ENCODE measurements at places on chromosomes 16 and 17. TPM values are rescaled to one million over a fixed set of nuclear protein-coding genes. Genes with fewer than 3 reads are reported as not detected.

- no peak for DNase-seq
Measured at GRCh38 chr17:64779376-64780095, 117.4 kb upstream of the SMURF2 start.

Gene HS3ST2
- total RNA-seq, result 1.1 TPM

- peak; percentile 66 for DNase-seq
Measured at GRCh38 chr16:1773703-1774447, 941 bp upstream of the MRPS34 start.

- DNase-seq, result no peak
Measured at GRCh38 chr17:10729334-10730193, at the start of gene TMEM220. Gene TMEM220 (minus strand): TSS chr17:10730023. CDS start chr17:10729851, 172 bp downstream.

- DNase-seq, result no peak
Measured at GRCh38 chr17:75892556-75893224, 4.1 kb downstream of the TRIM65 start.

DNA sequence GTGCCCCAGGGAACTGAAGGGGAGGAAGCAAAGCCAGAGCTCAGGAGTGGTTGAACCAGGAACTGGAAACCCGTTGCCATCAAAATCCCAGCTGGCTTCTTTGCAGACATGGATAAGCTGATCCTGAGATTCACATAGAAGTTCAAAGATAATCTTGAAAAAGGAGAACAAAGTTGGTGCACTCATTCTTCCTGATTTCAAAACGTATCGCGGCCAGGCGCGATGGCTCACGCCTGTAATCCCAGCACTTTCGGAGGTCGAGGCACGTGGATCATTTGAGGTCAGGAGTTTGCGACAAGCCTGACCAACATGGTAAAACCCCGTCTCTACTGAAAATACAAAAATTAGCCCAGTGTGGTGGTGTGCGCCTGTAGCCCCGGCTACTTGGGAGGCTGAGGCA is 7.1 kb downstream of the RAP1GAP2 start:
- DNase-seq, result no peak

GRCh38 chr16:25192096-25192495 is 24.7 kb upstream of the AQP8 start:
- DNase-seq, result no peak

DNA sequence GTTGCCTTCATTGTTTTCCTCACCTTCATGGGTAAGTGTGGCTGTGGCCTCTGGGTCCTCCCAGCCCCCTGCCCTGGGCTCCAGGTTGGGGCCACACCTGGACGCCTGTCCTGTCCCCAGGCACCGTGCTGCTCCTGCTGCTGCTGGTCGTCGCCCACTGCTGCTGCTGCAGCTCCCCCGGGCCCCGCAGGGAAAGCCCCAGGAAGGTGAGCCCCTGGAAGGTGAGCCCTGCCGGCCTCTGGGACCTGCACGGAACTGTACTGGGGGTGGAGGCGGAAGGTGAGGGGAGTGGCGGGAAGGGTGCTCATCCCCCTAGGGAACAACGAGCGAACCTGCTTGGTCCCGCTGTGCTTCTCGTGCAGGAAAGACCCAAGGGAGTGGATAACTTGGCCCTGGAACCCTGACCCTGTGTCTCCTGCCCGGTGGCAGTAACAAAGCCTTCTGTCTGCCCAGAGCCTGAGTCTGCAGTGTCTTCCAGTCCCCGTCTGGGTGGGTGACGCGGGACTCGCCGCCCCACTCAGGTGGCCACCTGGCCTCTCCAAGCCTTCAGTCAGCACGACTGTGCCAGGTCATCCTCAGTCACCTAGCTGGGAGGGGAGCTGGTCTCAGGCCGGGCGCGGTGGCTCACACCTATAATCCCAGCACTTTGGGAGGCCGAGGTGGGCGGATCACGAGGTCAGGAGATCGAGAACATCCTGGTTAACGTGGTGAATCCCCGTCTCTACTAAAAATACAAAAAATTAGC is 831 bp downstream of the SMIM22 start:
- no peak for DNase-seq

DNA sequence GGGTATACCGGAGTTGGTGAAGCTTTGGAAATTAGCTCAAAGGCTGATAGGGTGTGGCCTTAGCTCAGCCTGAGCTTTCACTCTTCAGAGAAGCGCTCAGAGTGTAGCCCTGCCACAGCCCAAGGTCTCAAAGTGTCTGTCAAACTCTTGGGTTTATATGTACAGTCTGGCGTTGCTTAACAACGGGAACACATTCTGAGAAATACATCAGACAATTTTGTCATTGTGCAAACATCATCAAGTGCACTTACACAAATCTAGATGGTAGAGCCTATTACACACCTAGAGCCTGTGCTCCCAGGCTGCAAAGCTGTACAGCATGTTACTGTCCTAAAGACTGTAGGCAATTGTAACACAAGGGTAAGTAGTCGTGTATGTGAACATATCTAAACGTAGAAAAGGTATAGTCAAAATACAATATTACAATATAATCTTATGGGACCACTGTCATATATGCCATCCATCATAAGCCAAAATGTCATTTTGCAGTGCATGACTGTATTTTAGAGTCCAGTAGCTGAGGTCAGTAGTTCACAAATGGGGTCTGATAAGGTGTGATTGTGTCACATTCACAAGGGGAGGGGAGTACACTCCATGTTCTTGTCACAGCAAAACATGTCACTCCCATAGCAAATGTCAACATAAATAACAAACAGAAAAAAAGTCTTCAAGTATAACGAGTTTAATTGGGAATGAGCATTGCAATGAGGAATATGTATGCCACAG is 20.6 kb downstream of the CHAD start:
- DNase-seq, result peak; percentile 44

Gene GSG1L
- not detected for total RNA-seq

DNA sequence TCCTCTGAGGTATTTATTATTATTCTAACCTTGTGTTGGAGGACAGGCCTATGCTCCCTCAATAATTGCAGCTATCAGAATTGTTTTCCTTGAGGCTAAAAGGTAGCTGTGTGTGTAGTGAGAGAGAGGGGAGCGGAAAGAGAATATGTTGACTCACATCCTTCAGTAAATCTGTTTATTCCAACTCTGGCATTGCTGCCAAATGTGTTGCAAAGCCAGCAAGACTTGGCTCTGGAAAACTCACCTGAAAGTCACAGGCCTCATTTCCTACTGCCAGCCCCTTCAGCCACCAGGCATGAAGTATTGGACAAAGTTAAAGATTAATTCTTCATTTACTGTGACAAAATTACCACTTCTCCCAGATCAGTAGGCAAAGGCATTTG is 9.6 kb downstream of the CA10 start:
- no peak for DNase-seq

Gene CARD14
- total RNA-seq, result 16.5 TPM

DNA sequence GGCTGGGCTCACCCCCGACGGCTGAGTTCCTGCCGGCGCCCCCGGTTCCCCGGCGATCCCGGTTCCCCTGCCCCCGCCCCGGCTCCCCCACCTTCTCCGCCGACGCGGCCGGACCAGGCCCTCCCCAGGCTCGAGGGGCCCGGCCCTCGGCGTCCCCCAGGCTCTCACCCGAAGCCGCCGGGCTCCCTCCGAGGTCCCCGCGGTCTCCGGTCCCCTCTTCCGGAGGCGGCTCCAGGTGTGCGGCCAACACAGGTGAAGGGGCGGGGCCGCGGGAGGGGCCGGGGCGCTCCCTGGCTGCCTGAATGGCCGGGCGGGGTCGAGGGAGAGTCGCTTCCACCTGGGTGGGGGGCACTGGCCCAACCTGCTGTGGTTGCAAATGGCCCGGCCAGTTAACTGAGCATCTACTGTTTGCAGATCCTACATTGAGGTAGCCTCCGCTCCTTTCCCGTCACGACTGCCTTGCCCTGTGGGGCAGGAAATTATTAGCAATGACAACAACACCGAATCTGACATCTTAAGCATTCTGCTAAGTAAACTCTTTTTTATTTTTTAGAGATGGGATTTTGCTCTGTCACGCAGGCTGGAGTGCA is at the start of gene BICDL2:
TSS of gene BICDL2 (minus strand) at position 219 of the 590 bp plus-strand sequence. CDS start 1,448 bp downstream, outside the sequence.
- DNase-seq, result peak; percentile 73

Gene TUBG2
- 25.5 TPM for total RNA-seq

Gene NPIPB4
- total RNA-seq, result 399 TPM

DNA sequence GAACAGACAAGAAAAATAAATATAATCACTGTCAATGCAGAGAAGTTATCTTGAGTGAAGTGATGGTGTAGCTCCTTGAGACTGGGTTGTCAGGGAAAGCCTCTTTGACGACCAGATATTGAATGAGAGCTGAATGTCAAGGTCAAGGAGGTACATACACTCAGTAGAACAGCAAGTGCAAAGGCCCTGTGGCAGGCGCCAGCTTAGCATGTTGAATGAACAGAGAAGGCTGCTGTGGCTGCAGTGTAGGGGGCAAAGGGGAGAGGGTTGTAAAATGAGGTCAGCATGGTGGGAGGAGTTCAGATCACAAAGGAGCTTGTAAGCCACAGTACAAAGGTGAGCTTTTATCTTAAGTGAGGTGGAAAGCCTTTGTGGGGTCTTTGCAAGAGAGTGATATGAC is 111.5 kb downstream of the ZFHX3 start:
- DNase-seq, result no peak

DNA sequence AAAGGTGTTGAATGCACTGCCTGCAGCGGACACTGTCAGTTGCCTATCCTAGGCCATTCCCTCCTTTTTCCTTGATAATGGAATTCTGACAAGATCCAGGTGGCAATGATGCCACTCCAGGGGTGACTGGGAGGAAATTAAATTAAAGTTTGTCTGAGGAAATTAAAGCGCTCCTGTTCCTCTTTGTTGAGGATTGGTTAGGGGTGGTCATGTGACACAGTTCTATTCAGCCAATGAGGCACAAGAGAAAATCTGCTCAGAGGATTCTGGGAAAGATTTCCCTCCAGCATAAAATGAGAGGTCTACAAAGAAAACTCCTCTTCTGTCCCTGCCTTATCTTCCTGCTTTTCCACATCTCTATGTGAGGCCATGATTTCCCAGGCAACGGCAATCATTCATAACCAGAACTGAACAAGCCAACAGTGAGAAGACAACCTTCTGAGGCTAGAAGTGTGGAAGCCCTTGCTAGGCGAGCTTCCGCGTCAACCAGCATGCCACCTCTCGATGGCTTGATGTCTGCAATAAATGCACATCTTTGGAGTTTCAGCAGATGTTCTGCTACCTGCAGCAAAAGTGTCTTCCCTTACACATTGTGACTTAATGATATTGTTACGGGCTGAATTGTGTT is 5.6 kb upstream of the BCO1 start:
- DNase-seq, result no peak

- no peak for DNase-seq
Measured at GRCh38 chr16:75106351-75107274, 10.0 kb downstream of the LDHD start.

DNA sequence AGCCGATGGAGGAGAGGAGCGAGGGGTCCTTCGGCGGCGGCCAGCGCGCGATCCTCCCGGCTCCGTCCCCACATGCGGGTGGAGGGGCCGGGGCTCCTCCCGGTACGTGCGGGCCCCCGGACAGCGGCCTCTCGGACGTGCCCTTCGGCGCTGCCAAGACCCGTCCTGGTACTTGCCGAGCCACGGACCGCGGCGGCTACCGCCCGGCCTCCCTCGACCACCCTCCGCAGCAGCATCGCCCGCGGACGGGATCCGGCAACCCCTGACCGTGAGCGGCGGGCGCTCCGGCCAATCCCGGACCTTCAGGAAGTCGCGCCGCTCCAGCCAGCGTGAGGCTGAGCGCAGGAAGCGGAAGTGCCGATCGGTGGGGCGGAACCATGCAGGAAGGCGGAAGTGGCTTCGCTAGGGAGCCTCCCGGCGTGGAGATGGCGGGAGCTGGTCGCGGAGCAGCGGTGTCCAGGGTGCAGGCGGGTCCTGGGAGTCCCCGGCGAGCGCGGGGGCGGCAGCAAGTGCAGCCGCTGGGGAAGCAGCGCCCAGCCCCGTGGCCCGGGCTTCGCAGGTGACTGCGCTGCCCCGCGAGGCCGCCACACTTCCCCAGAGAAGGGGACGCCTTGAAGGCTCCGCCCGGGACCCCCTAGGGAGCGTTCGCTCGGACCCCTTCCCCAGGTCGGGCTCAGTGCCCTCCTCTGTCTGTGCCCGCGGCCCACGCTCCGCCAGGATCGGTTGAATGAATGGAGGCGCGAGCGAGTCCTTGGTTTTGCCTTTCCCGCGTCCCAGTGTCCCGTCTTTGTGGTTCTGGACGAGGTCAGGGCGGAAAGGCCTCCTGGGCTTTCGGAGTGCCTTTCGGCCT is at the start of the genes CCDC137 and OXLD1:
TSS of gene CCDC137 (plus strand) at position 396 of the 850 bp plus-strand sequence. CDS start at position 426, 30 bp downstream.
TSS of gene OXLD1 (minus strand) at position 264 of the 850 bp plus-strand sequence. CDS start at position 236, 28 bp downstream.
- peak; percentile 81 for DNase-seq

Gene HOXB4
- total RNA-seq, result 2.0 TPM

- peak; percentile 52 for DNase-seq
Measured at GRCh38 chr17:64146418-64147109, 16.6 kb upstream of the ERN1 start.

- DNase-seq, result no peak
Measured at GRCh38 chr17:49848019-49848473, at the start of gene TAC4. Gene TAC4 (minus strand): TSS chr17:49848069. CDS start chr17:49848017, 52 bp downstream.

- DNase-seq, result peak; percentile 95
Measured at GRCh38 chr16:71808593-71809459, at the start of gene AP1G1. Gene AP1G1 (minus strand): TSS chr16:71808834. CDS start chr16:71789479, 19,355 bp downstream.

GRCh38 chr17:57484081-57484666 is 227.9 kb downstream of the MSI2 start:
- no peak for DNase-seq

Gene MYH13
- not detected for total RNA-seq

DNA sequence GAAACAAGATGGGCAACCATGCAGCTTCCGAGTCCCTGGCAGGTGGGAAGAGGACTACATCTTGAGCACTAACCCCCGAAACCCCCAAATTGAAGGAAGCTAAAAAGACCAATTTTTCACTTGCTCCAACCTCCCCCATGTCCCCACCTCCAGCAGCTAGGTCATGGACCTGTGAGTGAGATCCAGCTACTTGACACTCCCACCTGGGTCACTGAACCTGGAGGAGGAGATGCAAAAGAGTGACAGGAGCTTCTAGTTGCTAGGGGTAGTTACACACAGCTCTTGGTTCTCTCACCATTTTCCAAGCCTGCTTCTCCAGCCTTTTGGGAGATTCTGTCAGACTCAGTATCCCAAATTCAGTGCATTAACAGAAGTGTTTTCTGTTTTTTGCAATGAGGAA is 11.2 kb downstream of the PDZD9 start:
- DNase-seq, result no peak

GRCh38 chr17:65047941-65048340 is 8.6 kb downstream of the GNA13 start:
- no peak for DNase-seq

DNA sequence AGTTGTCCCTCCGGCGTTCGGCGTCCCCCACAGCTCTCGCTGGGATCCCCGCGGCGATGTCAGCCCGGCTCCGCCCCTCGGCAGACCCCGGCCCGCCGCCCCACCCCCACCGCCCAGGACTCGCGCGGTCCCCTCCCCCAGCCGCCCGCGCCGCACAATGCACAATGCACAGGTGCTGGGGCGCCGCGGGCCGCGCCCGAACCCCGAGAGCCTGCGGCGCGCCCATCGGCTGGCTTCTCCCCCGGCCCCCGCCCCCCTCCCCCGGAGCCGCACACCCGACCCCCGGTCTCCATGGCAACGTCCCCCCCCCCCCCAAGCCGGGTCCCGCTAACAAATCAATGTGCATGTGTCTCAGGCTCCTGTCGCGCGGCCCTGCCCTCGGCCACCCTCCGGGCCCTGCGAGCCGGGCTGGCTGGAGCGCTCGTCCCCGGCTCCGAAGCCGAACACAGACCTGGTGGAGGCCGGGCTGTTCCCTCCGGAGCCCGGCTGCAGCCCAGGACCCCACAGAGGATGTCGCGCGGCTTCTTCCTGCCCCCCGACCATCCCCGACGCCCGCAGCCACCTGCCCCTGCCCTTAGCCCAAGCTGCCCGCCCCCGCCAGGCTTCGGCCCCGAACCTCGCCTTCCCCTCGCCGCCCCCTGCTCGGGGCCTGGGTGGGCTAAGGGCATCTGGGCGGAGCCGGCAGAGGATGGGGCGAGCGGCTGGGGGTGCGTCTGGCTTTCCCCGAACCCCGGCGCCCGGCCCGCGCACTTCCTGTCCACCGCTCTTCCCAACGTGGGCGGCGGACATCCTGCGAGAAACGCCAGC is 818 bp upstream of the CBX8 start:
- no peak for DNase-seq

Gene ZNF689
- 10.1 TPM for total RNA-seq

Measured in PC-9 (cell line).